ENCODE measurements at places on chromosomes 4 and X.
A peak's percentile ranks its signal among the peaks of the same experiment; 100 is the strongest.

GRCh38 chrX:51876441-51876840 lies 17.0 kb upstream of the MAGED1 start:
- DNase-seq, result no peak

DNA sequence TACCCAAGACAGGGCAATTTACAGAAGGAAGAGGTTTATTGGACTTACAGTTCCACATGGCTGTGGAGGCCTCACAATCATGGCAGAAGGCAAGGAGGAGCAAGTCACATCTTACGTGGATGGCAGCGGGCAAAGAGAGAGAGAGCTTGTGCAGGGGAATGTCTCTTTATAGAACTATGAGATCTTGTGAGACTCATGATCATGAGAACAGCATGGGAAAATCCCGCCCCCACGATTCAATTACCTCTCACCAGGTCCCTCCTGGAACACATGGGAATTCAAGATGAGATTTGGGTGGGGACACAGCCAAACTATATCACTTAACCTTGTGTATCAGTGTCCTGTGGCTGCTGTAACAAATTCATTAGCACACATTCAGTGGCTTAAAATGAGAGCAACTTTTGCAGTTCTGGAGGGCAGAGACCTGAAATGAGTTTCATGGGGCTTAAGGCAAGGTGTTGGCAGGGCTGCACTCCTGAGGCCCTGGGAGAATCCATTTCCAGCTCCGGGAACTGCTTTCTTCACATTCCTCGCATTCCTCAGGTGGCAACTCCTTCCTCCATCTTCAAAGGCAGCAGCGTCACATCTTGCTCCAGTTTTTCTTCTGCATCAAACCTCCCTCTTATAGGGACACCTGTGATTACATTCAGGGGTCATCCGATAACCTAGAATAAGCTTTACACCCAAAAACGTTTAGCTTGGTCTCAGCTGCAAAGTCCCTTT lies 22.3 kb upstream of the NSG1 start:
- DNase-seq, result no peak

GRCh38 chrX:129593137-129593536 lies 53.1 kb downstream of the OCRL start:
- no peak for DNase-seq

DNA sequence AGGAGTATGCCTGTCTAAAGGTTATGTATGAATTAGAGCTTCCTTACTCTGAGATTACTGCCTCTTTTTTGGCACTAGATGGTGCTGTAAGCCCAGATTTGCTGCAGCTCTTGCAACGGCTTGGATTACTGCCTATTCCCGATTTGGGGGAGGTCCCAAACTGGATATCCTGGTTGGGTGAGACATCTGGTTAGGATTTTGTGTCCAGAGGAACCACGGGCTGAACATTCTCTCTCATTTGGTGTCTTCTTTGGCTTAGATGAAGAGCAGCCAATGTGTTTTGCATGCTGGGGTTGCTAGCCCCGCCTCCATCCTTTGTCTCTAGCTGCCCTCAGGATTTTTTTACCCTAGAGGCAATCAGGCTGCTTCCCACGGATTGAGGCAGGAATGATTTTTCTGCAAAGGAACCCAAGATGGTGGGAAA lies 31.9 kb downstream of the F8A1 start:
- DNase-seq, result peak; percentile 22

GRCh38 chr4:94504545-94504944 lies 52.8 kb downstream of the PDLIM5 start:
- no peak for DNase-seq

DNA sequence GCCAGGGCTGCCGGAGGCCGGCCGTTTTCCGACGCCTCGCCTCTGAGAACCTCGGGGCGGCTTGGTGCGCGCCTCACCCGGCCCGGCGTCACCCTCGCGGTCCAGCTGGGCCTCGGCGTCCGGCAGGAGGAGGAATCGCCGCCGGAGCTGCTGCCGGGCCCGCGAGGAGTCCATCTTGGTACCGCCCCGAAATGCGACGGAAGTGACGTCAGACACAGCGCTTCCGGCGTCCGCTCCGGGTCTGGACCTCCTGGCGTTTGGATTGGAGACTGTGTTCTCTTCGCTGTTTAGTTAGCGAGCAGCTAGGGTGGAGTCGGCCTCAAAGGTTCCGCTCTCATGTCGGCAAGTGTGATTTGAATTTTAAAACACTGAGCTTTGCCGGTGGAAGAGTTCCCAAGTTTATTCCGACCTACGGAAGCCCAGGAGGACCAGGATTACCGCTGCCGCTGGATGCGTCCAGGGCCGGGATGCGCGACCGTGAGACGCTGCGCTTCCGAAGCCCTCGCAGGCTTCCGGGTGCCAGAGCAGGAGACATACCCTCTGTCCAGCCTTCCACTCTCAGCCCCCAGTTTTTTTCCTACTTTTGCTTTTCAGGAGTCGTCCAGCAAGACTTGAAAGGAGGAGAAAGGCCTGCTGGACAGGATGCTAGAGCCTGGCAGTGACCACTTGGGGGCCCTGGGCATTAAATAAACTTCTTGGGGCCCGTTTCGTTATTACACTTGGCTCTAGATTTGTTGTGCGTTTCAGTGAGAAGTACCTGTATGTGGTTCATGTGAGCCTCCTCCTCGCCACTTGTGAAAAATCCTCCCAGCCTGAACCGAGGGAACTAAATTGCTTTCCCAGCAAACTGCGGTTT lies at the start of gene TMEM128:
TMEM128 (minus strand) TSS at position 195 of the 856 bp plus-strand sequence; CDS start at position 174, 21 bp downstream.
- peak; percentile 85 for DNase-seq

DNA sequence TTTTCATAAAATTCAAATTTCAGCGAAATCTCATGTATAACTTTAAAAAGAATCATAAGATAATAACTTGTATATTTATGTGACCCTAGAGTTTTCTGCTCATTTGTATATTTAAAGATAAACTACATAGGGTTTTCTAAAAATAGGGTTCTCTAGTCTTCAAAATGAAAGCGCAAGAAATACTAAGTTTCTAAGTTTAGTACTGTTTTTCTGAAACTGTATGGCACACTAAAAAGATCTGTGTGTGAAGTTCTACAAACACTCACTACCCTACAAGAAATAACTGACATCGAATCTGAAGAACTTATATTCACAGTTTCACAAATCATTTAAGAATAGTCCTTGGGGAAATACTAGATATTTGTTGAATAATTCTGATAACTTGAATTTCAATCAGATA lies 38.7 kb upstream of the NDST4 start:
- DNase-seq, result no peak

DNA sequence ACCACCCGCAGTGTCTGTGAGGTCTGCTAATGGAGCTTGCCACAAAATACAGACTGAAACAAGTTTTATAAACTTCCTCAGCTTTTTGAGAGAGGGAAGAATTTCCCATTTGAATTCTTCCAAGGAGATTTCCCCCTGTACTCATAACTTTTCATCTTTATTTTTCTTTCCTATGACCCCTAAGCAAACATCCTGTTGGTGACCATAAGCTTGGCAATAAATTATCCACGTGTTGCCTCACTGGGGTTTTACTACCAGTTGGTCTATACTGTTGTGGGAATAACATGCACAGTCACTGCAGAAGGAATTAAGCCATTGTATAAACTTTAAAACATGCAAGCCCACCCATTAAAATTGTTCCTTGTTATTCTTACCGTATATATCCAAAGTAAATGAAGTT lies 86.2 kb downstream of the SLC39A8 start:
- no peak for DNase-seq

GRCh38 chr4:7335344-7336066 lies 99.2 kb downstream of the PSAPL1 start:
- peak; percentile 14 for DNase-seq

DNA sequence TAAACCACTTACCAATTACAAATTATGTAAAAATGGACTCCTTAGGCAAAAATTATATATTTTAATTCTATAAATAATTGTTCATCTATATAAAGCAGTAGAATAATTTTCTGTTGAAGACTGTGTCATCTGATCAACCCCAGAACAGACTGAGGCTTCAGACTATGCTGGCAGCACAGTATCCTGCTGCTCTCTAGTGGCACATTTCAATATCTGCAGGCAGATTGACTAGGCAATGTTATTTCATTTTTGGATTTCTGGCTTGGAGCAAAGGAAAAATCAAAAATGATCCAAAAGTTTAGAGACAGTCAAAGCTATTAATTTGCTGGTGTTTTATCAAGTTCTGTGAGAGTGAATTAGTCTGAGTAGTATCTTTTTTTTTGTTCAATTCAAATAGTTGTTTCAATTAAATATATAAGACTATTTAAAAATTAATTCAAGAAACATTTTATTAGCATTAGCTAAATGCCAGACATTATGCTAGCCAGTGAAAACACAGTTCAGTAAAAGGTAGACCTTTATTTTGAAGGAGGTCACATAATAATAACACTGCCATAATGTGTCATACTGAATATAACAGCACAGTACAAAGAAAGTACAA lies 21.3 kb upstream of the SULT1E1 start:
- peak; percentile 45 for DNase-seq

GRCh38 chr4:161926033-161926828 lies 237.6 kb downstream of the FSTL5 start:
- DNase-seq, result no peak

GRCh38 chr4:143599827-143600226 lies 86.3 kb downstream of the SMARCA5 start:
- DNase-seq, result no peak

- DNase-seq, result no peak
Observed at GRCh38 chr4:155877971-155878370, 11.9 kb upstream of the ASIC5 start.

DNA sequence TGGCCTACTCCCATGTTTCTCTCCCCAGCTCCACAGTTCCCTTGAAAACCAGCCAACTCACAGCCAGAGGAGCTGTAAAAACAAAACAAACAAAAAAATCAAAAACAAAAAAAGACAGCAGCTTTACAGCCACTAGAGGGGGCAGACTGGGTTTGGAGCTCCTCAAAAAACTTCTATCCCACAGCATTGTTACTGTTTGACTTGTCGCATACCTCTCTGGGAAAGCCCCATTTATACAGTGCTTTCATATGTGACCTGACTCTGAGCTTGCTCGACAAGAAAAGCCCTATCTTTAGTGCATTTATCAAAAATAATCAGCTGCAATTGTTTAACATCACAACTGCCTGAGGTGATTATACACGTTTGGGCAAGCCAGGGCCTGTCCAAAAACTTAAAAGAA lies 21.6 kb downstream of the TSPAN6 start:
- no peak for DNase-seq

DNA sequence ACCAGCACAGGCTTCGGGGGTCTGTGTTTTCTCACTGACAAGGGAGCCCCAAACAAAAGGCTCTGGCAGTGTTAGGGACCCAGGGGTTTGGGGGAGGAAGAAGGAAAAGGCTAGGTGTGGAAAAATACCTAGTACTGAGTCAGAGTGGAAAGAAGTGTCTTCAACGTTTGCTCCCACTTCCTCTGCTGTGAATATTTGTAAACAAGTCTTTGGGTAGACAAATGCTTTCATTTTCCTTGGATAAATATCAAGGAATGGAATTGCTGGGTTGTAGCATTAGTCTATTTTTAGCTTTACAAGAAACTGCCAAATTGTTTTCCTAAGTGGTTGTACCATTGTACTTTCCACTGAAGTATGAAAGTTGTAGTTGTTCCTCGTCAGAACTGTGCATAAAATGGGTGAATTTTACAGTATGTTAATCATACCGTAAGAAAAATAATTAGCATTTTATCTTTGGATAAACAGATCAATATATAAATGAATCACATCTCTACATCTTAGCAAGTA lies 17.4 kb downstream of the COL4A5 start:
- no peak for DNase-seq

- no peak for DNase-seq
Observed at GRCh38 chr4:182828360-182829025, 88.7 kb downstream of the DCTD start.

DNA sequence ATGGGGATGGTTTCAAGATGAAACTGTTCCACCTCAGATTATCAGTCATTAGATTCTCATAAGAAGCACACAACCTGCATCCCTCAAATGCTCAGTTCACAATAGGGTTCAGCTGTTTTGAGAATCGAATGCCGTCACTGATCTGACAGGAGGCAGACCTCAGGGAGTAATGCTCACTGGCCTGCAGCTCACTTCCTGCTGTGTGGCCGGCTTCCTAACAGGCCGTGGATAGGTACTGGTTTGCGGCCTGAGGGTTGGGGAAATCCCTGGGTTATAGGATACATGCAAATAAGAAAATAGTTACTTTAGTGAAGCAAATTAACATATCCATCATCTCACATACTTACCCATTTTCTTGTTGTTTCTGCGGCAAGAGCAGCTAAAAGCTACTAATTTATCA lies 160.4 kb downstream of the MAD2L1 start:
- DNase-seq, result no peak
